CD4-positive, alpha-beta T cell treated with Interleukin-17A for 1 hour (primary cell): ENCODE measurements at places on chromosomes 2 and 18.

- DNase-seq = no peak
Observed at GRCh38 chr18:48840491-48840877, 110.3 kb downstream of the SMAD7 start.

DNA sequence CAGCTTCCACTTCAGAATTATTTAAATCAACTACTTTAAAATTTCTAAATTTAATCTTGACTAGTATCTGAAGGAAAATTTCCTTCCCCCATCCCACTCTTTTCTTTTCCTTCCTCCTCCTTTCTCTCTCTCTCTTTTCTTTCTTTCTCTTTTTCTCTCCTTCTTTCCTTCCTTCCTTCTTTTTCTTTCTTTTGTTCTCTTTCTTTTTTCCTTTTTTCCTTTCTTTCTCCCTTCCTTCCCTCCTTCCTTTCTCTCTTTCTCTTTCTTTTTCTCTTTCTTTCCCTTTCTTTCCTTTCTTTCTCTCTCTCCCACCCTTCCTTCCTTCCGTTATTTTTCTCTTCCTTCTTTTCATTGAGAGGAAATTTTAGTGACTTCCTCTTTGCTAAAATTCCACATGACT lies 132.0 kb upstream of the CDH19 start:
- DNase-seq = no peak

- DNase-seq = no peak
Observed at GRCh38 chr2:56985609-56986008, 801.8 kb downstream of the CCDC85A start.

- no peak for DNase-seq
Observed at GRCh38 chr2:100483895-100484294, 13.6 kb downstream of the NMS start.

DNA sequence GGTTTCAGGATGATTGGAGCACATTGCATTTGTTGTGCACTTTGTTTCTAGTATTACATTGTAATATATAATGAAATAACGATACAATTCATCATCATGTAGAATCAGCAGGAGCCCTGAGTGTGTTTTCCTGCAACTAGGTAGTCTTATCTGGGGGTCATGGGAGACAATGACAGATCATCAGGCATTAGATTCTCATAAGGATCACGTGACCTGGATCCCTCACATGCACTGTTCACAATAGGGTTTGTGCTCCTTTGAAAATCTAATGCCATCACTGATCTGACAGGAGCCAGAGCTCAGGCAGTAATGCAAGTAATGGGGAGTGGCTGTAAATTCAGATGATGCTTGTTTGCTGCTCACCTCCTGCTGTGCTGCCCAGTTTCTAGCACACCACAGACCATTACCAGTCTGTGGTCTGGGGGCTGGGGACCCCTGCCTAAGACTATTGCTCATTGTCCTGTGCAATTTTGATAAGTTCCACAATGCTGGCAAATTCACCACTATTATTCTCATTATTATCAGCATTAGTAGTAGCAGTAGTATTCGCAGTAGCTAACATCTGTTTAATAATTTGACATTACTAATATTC lies 428.7 kb upstream of the TNP1 start:
- DNase-seq = no peak

GRCh38 chr2:218245214-218245613 lies 15.6 kb upstream of the GPBAR1 start:
- no peak for DNase-seq

- peak; percentile 1 for DNase-seq
Observed at GRCh38 chr2:1047485-1047884, 96.8 kb downstream of the SNTG2 start.

- no peak for DNase-seq
Observed at GRCh38 chr2:47203995-47204394, 48.9 kb upstream of the STPG4 start.

DNA sequence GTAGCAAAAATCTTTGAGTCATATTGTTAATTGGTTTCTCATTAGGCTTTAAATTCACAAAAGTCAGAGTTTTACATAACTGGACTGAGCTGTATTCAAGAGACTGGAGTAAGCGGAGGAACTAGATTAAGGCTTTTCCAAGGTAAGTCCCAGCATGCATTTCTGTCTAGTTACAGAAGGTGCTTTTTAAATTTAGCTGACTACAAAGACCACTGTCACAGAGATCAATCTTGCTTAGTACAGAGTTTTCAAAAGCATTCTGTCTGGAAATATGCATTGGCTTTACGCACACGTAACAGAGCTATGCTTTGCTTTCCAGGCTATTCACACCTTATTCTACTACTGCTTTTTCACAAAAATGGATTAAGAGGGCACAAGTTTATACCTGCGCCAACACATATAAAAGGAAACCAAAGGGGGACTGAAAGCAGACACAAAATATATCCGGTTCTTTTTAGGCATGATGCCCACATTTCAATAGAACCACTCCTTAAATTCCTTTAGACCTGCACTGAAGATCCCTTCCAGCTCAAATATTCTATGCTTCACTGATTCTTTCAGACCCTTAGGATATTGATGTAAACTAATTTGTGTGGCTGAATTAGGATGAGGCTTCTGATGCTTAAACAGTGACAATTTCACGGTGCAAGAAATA lies 560.7 kb upstream of the CRIM1 start:
- DNase-seq = no peak

GRCh38 chr18:67621049-67621713 lies 104.7 kb upstream of the DSEL start:
- no peak for DNase-seq

- no peak for DNase-seq
Observed at GRCh38 chr2:42249284-42249683, 80.1 kb downstream of the EML4 start.

DNA sequence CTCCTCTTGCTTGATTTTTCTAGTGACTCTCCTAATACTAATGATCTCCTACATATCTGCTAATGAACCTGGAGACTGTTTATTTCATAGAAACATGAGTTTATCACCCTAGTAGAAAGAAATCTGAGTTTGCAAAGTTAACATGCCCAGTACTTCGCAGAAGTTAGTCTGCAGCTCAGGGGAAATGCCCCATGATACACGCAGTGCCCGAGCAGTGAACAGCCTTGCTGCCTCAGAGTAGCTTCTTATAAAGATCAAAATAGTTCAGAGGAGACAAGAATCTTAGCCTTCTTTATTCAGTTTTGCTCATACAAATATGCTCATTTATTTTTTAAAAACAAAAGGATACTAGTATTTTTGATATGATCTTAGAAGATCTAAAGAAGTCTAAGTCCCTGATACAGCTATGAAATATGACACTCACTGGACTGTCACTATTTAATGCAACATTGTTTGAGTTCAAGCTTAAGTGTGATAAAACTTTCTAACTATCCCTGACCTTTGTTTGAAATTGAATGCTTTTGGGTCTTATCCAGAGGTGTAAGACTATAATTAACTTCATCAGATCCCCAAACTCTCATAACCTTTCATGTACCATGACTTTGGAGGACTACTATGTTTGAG lies 20.5 kb downstream of the FRZB start:
- no peak for DNase-seq

GRCh38 chr2:62197011-62197924 lies 1.4 kb downstream of the B3GNT2 start:
- peak; percentile 61 for DNase-seq

- no peak for DNase-seq
Observed at GRCh38 chr2:112768432-112768831, 4.0 kb upstream of the CKAP2L start.

- no peak for DNase-seq
Observed at GRCh38 chr2:238380785-238381184, 45.9 kb upstream of the ASB1 start.

- no peak for DNase-seq
Observed at GRCh38 chr2:124514236-124514635, 489.1 kb downstream of the CNTNAP5 start.

DNA sequence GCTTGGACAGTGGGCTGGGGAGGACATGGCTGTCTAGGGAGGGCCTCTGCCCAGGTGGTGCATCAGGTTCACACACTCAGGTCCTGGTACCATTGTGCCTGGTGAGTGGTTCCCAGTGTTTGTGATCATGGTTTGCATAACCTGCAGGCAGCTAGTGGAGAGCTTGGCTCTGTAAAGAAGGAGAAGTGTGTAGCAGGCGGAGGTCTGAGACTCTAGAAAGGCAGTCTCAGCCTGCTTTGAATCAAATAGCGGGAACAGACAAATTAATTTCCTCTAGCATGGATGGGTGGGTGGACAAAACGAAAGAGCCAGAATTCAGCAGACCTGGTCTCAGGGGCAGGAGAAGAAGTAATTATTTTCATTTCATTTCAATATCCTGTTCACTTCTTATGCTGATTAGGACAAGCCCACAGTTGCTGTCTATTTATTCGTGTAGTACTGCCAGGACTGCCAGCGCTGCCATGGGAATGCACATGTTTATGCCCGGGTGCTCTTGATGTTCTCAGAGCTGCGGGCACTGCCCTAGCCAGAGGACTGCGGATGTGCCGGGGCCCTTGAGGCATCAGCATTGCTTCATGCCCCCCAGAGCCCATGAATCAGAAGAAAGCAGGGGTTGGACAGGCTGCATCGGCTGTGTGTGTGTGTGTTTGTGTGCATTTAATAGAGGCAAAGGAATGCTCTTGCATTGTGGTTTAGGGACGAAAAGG lies 45.4 kb upstream of the DLX2 start:
- DNase-seq = no peak

DNA sequence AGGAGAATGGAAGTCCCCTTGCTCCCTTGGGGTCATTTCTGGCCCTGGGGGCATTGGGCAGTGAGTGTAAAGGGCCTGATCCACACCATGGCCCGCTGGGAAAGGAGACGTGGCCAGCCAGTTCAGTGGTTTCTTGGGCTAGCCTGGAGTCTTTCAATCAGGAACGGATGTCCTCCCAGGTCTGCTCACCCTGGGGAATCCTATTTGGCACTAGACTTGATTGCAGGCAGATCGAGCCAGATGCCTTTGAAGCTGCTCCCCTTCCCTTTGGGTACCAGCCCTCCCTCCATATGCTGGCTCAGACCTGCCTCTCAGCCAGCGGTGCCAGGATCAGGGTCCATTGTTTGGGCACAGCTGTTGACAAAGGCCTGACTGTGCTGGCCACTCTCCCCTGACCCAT lies 11.0 kb downstream of the FBLN7 start:
- no peak for DNase-seq

DNA sequence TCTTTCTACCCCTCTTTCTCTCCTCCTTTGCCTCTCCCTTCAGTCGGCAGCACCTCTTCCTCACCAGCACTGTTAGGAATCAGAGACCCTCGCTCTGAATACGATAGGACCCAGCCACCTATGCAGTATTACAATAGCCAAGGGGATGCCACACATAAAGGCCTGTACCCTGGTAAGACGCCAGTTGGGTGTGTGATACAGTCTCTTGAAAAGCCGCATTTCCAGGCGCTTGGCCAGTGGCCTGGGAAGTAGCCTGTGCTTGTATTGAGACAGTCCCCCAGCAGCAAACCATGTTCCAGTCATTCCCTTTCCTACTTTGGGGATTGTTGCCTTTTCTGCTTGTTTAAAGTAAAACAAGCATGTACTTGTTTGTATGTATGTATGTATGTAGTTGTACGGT lies 118.4 kb upstream of the DAPL1 start:
- no peak for DNase-seq

DNA sequence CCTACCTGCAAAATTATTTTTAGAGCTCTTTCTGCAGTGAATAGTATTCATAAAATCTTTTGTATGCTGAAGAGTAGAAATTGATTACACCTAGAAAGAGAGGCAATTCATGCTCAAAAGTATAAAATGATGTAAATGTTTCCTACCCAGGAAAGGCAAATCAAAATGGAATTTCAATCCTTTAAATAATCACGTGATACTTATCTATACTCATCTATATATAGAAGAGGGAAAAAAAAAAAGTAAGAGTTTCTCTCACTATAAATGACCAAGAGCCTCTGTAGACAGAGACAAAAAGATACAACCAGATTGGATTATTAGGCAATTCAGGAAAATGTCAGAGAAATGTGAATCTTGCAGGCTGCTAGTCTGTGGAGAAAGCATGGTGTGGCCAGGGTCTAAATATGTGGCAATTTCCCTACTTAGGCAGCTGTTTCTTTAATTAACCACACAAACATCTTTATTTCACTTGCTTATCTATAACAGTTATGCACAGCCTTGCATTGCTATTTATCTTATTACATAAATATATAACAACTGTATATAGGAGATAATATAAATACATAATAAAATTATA lies 39.5 kb downstream of the METTL8 start:
- no peak for DNase-seq

DNA sequence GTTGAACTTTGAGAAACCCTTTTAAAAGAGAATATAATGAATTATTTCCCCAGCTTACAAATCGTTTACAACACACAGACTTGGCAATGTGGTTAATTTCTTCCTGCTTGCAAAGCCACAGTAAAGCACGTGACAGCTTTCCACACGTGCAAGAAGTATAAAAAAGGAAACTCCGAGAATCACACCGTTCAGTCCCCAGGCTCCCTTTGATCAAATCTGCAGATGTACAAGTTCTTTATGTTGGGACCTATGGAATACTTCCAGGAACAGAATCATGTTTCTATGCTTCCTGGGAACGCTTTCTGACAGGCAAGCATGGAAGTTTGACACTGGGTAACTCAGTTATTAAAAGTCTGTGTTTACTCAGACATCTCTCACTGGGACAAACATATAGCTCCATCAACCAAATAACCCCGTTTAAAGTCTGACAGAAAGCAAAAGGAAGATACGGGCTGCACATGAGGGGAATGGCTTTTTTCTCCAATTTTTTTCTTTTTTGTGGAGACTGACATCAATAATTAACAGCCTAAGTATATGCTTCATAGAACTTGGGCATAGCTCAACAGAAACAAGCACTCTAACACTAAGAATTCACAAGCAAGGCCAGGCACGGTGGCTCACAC lies 134.8 kb downstream of the EIPR1 start:
- peak; percentile 66 for DNase-seq

- DNase-seq = no peak
Observed at GRCh38 chr18:9803063-9803697, 82.6 kb upstream of the TXNDC2 start.

DNA sequence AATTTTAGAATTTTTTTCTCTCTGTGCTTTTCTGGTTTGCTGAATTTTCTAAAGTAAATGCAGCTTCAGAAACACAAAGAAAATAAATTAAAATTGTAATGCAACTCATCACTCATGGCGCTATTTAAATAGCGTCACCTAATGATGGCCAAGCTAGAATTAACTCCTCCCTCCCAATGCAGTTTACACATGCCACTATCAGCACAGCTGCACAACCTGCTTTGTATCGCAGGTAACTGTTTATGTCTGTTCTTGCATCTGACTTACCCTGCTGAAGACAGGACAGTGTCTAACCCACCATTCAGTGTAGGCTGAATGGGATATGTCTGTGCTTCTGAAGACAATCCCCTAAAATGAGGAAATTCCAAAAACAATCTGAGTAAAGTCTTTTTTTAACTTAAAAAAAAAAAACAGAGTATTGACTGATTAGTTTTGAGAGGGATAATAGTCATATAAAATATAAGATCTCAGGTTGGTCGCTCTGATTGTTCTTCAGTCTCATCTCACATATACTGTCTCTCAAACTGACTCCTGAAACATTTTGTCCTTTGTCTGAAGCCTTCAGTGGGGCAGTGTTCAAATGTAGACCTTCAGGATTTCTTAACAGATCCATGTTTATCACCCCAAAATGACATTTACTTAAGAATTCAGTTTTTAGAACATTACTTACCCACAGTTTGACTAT lies 271.4 kb downstream of the ZEB2 start:
- no peak for DNase-seq
